ENCODE measurements at places on chromosomes 3 and 15. TPM values are rescaled to one million over a fixed set of nuclear protein-coding genes. Genes with fewer than 3 reads are reported as not detected.
A peak's percentile ranks its signal among the peaks of the same experiment; 100 is the strongest.

The SMARCC1 gene
- 35.6 TPM for total RNA-seq

DNA sequence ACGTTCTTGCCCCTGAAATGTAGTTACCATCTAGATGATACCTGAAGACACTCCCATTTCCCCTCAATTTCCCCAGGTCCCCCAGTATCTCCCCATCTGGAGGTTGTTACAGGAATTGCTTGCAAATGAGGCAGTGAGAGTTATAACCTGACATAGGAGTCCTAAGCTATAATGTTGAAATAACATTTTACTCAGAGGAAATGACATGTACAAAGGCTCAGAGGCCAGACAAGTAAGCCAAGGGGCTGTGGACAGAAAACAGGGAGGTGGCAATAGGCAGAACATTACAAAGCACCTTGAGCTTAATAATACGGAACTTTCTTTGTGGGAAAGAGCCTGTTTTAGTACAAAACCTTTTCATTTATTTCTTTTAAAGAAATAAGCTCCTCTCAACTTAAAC lies 171.9 kb downstream of the FRMD5 start:
- DNase-seq, result peak; percentile 39

The FGD5 gene
- total RNA-seq, result 196 TPM

The SLC25A36 gene
- 60.6 TPM for total RNA-seq

The LRTM1 gene
- not detected for total RNA-seq

The LCTL gene
- not detected for total RNA-seq

- no peak for DNase-seq
Measured at GRCh38 chr3:72058493-72059081, 273.6 kb upstream of the PROK2 start.

- peak; percentile 80 for DNase-seq
Measured at GRCh38 chr15:57138349-57138788, 219.9 kb downstream of the TCF12 start.

The RBP2 gene
- not detected for total RNA-seq

DNA sequence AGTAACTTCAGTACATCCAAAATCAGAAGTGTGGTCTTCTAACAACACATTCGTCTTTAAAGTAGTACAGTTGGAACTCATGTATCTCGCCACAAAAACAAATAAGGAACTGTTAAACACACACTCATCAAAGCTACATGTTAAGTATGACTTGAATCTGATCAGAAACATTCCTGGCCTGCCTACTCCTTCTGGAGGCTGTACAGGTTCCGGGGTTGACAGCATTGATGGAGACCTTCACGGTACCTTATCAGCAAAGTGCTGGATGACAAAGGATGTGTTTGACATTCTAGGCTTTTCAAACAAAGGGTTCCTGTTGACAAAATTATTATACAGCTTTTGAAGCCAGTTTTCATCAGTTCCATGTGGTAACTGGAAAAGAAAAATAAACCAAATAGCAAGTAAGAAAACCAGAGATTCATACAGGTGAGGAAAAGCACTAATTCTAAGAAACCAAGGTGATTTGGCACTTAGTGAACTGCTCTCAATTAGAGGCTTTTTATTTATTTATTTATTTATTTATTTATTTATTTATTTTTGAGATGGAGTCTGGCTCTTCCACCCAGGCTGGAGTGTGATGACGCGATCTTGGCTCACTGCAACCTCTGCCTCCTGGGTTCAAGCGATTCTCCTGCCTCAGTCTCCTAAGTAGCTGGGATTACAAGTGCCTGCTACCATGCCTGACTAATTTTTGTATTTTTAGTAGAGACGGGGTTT lies 44.3 kb downstream of the MYO5C start:
- DNase-seq, result no peak

GRCh38 chr3:40763807-40764206 lies 239.0 kb downstream of the ZNF621 start:
- DNase-seq, result no peak

DNA sequence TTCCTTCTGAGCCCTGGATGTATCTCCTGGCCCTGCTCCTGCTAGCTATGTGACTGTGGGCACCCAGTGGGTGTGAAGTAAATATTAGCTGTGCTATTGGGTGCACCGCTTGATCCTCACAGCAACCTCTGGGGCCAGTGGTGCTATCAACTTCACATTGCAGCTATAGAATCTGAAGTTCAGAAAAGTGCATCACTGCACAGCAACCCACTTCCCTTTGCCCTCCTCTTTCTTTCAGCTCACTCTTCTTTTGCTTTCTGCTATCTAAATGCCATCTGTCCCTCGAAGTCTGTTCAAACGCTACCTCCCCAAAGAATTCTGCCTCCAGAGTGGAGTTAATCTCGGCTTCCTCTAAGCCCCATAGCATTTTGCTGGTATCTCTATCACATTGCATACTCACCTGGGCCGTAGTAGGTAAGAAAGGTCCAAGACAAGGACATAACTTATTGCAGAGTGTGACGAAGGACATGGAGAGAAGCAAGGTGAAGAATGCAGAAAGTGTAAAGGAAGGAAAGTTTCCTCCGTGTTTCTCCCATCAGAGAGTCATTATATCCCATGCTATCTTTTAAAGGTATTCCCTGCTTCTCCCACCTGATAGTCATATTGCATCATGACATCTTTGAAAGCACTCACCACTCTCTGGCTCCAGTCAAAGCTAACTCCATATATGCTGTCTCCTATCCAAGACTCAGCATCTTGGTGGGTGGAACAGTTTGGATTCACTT lies 57.1 kb upstream of the BCL6 start:
- no peak for DNase-seq

GRCh38 chr3:34582055-34582454 lies 783.6 kb downstream of the PDCD6IP start:
- DNase-seq, result no peak

DNA sequence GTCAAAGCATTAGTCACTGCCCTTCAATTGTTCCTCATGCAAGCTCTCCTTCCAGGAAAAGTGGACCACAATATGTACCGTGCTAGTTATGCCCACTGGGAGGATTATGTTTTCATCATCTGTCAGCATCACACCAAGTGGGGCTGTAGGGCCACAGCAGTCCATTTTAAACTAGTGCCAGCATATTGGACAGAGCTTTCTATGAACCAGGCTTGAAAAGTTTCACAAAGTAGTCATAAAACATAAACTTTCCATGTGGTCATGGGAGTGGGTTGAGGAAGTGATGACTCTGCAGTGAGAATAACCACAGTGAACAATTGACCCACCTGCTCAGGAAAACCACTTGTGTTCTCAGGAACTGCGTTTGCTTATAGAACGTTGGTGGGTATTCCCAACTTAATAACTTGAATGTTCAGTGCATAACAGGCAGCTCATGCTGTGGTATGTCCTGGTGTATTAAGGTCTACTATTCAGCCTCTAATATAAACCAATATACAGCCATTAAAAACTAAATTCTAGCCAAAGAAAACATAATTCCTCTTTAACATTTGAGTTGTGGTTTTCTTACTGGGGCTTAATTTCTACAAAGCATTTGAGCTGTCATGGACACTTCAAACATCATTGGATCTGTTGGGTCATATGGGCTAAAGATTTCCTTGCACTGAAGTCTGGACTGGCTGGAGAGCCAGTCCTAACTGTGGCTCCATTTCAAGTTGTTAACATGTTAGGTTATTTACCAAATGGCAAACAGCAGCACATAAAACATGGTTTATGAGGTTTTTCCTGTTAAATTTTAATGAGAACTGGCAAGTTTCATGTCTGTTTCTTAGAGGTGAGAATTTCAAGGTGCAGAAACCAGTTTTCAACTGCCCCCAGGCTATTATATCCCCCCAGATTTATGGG lies 274.1 kb downstream of the OTOL1 start:
- no peak for DNase-seq

The TMOD2 gene
- total RNA-seq, result 22.3 TPM

- peak; percentile 64 for DNase-seq
Measured at GRCh38 chr3:126607214-126607908, 47.6 kb downstream of the TXNRD3 start.

GRCh38 chr3:98003306-98003969 lies 31.2 kb upstream of the RIOX2 start:
- DNase-seq, result no peak

DNA sequence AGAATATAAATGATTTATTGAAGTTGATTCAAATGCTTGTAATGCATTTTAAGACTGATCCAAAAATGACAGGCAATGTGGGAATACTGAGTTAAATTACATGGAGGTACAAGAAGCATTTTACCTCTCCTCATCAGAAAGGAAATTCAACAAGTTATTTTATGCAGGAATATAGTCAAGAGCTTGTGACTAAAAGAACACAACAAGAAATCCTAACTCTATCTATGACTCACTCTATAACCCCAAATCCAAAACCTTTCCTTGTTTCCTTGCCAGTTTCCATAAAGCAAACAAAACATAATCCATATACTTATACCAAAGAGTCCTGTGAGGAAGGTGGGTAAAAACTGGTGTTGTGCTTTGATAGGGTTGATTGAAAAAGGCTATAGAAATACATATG lies 30.8 kb downstream of the SIN3A start:
- DNase-seq, result peak; percentile 40

The TNNC1 gene
- total RNA-seq, result not detected

DNA sequence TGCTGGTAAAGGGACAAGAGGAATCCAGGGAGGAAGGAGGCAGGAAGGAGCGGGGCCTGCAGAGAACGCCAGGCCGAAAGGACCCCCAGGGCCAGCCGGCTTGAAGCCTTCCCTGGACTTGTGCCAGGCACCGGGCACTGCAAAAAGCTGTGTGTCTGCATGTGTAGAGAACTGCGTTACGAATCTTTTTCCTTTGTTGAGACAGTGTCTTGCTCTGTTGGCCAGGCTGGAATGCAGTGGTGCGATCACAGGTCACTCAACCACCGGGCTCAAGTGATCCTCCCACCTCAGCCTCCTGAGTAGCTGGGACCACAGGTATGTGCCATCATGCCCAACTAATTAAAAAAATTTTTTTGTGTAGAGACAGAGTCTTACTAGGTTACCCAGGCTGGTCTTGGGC lies 17.0 kb upstream of the MUC4 start:
- DNase-seq, result no peak

All from dermis blood vessel endothelial cell (primary cell).